T1000 (cell line): ENCODE measurements at places on chromosomes 3 and 15.

DNA sequence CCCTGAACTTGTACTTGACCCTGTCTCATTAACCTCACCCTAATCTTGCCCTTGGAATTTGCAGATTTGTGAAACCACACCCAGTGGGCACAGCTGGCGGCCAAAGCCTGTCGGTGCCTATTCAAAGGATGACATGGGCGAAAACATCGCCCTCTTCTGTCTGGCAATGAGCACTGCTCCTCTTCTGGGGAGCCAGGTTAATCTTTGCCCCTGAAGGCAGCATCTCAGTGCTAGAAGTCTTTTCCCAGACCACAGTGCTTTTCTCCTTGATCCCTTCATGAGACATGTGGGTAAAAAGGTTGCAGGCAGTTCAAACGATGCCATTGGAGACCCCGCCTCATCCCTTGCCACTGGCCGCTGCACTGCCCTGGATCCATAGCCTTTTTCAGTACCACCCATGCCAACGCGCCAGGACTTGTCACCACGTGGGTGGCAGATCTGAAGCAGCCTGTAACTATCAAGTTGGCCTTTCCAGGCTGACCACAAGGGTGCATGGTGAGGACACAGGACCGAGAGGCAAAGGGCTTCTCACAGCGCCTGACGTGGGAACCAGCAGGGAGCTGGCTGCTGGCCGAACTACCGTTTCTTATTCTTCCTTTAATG, 6.5 kb upstream of the DNASE1L3 start:
- DNase-seq = peak; percentile 9

DNA sequence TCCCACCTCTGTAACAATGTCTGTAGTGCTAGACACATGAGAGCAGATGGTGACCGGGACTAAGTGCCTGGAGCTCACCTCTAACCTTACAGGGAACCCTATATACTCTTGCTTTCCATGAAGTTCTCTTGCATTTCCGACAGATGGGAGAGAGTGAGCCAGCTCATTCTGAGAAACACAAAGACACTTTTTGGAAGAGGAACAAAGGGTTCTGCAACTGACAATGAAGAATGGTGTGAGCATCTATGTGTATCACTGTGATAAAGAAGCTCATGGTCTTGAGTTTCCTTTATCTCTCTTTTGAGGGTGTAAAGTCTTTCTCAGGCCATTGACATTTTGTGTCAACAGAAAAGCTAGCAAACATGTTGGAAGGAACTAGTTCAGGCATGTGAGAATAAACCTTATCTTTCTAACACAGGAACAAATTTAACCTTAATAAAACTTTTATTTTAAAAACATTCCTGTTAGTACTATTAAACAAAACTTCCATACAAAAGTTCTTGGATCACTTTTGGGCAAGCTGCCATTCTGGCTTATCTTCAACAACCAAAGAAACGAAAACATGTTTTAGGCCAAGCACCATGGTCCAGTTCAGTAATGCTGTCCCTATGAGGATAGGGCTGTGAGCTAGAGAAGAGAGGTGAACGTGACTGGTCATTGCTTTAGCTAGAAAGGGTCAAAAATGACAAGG, 142.7 kb downstream of the THRB start:
- DNase-seq = no peak

- no peak for DNase-seq
Measured at GRCh38 chr3:177137774-177138705, 59.2 kb downstream of the TBL1XR1 start.

- DNase-seq = no peak
Measured at GRCh38 chr3:133578548-133579191, 5.2 kb downstream of the CDV3 start.

- DNase-seq = no peak
Measured at GRCh38 chr3:195900436-195901355, 7.7 kb downstream of the TNK2 start.

- DNase-seq = no peak
Measured at GRCh38 chr3:195133462-195133861, 137.5 kb downstream of the XXYLT1 start.

- no peak for DNase-seq
Measured at GRCh38 chr3:109131276-109131675, 5.2 kb upstream of the C3orf85 start.

GRCh38 chr3:71901645-71902044, 116.7 kb upstream of the PROK2 start:
- no peak for DNase-seq

GRCh38 chr15:63686351-63686750, 89.2 kb downstream of the FBXL22 start:
- no peak for DNase-seq

GRCh38 chr3:183493296-183494045, 62.0 kb downstream of the KLHL6 start:
- DNase-seq = no peak

DNA sequence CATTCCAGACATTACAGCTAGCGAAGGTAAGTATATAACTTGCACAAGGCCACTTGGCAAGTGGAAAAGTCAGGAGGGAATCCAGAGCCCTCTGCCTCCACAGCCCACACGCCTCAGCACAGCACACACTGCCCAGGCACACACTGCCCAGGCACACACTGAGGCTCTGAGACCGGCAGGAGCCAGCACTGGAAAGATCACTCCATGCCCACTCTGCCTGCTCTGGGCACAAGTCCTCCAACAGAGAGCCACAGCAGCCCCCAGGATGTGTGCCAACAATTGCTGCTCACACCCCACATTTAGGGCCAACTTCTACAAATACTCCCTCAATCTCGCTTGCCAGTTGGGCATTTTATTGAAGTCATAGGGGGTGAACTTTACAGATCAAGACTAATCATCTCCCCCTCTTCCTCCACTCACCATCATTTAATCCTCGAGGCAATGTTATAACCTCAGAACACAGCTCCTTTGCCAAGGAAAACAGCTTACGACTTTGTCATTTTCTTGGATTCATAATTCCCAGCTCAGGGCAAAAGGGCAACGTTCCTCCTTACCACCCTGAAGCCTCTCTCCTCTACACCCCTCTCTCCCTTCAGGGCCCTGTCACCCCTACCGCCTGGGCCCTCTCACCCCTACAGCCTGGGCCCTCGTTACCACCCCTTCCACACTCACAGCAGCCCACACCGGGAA, 53.0 kb upstream of the TPM1 start:
- DNase-seq = peak; percentile 28

DNA sequence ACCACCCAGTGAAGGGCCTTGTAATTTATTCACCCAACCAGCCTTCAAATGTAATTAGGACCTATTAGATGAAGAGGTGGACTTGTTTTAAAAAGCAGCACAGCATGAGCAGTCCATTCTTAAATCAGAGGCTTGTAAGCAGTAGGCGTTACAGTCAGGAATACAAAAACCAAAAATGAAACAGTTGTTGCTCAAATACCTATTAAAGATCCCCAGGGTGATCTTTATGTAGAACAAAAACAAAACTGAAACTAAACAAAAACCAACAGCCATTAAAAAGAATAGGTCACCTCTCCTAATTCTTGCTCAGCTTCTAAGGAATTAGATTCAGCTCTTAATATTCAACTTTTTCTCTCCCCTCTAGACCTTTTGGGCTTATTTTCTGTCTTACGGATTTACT, 104.9 kb upstream of the ST8SIA2 start:
- DNase-seq = no peak

DNA sequence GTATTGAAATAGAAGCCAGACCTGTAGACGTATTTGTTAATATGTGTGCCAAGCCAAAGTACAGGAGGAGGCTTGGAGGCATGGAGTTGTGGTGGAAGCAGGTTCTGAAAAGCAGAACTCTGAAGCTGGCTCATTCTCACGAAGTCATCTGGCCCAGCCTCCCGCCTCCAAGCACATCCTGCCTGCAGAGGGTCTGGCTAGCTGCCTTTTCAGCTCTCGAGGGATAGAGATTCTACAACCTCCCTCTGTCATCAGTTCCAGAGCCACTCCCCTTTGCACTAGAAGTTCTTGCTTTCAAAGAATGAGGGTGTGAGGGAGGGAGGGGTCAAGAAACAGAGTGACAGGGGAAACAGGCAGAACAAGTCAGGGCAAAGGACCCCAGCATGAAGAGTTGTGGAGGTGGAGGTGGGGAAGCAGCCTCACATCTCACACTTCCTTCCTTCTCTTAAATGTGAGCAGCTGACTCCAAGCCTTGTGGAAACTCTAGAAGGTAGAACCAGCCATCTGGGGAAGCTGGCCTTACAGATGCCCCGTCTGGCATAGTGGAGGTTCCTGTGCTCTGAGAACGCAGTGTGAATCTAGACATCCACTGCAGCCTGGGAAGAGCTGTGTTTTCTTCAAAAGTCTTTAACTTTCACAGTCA, 95.3 kb downstream of the SLC49A4 start:
- DNase-seq = no peak

GRCh38 chr15:83372434-83372891, 74.7 kb upstream of the SH3GL3 start:
- DNase-seq = no peak

DNA sequence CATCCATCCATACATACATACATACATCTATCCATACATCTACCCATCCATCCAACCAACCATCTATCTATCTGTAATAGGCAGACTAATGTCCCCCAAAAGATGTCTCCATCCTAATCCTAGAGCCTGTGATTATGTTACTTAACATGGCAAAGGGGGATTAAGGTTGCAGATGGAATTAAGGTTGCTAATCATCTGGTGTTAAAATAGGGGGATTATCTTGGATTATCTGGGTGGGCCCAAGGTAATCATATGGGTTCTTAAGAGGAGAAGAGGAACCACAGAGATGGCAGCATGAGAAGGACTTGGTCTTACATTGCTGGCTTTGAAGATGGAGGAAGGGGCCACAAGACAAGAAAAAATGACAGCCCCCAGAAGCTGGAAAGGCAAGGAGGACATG, 14.7 kb upstream of the RPL29 start:
- DNase-seq = no peak

GRCh38 chr15:69949485-69949884, 148.2 kb downstream of the TLE3 start:
- no peak for DNase-seq

GRCh38 chr3:186411994-186412393, 50.0 kb upstream of the DGKG start:
- DNase-seq = no peak

DNA sequence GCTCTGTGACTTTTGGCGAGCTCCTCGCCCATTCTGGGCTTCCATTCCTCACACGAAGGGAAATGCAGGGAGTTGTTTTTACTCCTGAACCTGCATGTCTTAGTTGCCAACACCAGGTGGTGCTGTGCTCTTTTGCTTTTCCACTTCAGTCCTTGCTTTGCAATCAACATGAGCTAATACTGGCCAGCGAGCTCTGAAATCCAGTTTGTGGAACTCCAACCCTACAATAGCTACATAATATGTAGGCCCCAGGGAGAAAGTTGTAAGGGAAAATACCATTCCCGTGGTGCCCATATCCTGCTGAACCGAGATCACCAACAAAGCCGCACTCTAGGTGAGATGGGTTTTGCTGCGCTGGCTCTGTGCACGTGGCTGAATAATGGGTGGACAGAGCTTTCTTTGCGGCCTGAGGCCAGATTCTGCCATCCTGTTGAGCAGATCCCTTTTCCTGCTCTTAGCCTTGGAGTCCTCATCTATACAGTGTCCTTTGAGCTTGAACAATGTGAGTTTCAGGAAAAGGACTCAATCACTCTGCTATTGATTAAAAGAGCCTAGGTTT, 25.0 kb downstream of the LSM3 start:
- DNase-seq = peak; percentile 40

GRCh38 chr3:111541911-111542483, at the start of gene CD96:
CD96 (plus strand) TSS chr3:111542197; CDS start chr3:111542249, 52 bp downstream.
- DNase-seq = no peak

- DNase-seq = no peak
Measured at GRCh38 chr3:99818818-99819217, 1.2 kb downstream of the CMSS1 start.

GRCh38 chr15:95169541-95170459, 938.4 kb downstream of the MCTP2 start:
- DNase-seq = no peak

DNA sequence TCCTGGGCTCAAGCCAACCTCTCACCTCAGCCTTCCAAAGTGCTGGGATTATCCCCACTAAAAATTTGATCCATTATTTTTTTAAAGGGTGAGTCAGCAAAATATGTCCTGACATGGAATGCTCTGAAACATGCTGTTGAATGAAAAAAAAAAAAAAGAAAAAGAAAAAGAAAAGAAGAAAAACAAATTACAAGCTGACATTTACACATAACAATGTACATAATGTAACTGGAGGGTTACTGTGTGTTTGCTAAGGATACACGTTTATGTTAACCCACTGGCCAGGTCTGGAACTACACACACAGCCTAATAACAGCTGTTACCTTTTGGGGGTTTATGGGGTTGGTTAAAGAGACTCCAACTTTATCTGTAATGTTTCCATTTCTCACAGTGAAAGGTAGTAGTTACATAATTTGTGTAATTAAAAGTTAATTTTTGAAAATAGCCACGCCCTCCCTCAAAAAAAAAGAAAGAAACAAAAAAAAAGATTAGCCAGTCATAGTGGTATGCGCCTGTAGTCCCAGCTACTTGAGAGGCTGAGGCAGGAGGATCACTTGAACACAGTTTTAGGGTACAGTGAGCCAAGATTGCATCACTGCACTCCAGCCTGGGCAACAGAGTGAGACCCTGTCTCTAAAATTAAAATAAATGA, 3.1 kb upstream of the MESP2 start:
- DNase-seq = no peak

GRCh38 chr3:173003471-173003870, 137.6 kb downstream of the SPATA16 start:
- no peak for DNase-seq

- no peak for DNase-seq
Measured at GRCh38 chr3:33937628-33938027, 139.2 kb downstream of the PDCD6IP start.

- DNase-seq = no peak
Measured at GRCh38 chr15:83585601-83586335, 68.2 kb upstream of the ADAMTSL3 start.

DNA sequence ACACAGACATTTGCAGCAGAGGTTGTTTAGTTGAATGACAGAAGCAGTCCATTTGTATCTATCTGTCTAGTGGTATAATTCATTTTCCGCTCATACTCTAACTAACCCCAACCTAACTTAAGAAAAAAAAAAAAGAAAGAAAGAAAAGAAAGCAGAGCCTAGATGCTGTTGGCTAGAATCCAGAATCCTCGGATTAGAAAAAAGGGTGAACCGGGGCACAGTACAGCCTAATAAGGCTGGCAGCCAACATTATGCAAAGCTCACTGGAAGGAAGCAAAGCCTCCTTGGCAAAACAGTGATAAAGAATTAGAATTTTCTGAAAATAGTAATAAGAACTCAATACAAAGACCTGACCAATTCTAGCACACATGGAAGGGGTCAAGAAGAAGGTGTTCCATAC, 640.8 kb downstream of the TUSC7 start:
- DNase-seq = no peak
